ENCODE measurements at places on chromosomes 1 and 21.

DNA sequence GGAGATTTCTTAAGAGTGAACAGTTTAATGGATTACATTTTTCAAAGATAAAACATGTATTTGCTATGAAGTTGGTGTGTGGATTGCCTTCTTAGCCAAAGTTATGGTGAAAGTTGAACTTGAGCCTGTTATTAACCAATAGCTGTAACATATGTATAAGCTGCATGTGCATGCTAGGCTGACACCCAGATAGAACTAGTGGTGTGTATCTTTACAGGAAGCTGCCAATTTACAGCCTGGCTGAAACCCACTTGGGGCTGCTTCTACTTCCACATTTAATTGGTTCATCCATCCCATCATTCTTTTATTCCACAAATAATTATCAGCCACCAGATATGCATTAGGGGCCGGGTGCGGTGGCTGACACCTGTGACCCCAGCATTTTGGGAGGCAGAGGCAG is 3.3 kb downstream of the PLA2G5 start:
- no peak for DNase-seq

DNA sequence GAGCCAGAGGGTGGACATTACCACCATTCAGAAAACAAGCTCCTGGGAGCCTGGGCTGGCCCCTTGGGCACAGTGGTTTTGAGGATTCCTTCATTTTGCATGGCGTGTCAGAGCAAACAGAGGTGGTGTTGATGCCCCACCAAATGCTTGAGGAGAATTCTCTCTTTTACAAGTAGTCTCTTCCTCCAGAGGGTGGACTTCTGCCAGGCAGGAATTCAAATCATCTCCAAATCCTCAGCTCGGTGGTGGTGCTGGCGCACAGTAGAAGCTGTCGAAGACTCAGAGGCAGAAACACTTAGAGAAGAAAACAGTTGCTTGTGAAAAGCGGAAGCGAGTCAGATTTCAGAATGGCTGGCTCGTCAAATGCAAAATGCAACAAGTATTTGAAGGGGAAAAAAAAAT is 3.4 kb upstream of the CHI3L1 start:
- DNase-seq, result no peak

DNA sequence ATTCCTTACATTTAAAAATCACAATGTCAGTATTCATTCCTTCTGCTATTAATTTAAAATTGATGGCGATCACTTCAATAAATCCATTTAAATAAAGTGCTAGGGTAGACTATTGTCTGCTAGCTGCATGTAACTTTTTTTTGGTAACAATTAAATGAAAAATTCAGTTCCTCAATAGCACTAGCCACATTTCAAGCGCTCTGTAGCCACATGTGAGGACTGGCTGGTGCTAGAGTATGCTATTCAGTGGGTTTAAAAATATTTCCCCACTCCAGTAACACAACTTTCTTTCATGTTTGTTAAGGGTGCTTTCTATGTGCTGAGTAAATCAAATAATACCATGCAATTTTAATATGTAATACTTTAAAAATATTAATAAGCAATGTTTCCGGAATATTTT is 108.2 kb downstream of the LTN1 start:
- DNase-seq, result no peak

GRCh38 chr1:77313491-77313890 is 31.7 kb downstream of the AK5 start:
- DNase-seq, result no peak

- no peak for DNase-seq
Observed at GRCh38 chr1:112431038-112431437, 35.0 kb downstream of the CTTNBP2NL start.

GRCh38 chr1:22447621-22448111 is 4.0 kb upstream of the ZBTB40 start:
- no peak for DNase-seq

- DNase-seq, result no peak
Observed at GRCh38 chr1:198638894-198639635, at the start of gene PTPRC. Gene PTPRC, plus strand, starts transcription at chr1:198639040. Its CDS starts 229 bp downstream, at chr1:198639269.

DNA sequence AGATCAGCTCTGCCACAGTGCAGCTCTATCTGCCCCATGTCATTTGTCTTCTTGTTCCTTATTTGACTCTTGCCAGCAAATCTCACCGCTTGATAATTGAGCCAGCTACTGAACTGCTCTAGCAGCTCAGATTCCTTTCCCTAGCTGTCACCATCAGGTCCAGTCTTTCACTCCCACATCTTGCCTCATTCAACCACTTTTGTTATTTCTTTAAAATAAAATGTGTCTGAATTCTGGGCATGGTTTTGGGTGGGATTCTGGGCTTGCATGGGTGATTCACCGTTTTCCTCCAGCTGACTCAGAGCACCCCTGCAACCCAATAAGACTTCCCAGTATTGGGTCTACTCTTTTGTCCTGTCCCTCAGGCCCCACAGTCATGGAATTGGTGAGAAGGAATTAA is 215.7 kb downstream of the DSCAM start:
- DNase-seq, result no peak

DNA sequence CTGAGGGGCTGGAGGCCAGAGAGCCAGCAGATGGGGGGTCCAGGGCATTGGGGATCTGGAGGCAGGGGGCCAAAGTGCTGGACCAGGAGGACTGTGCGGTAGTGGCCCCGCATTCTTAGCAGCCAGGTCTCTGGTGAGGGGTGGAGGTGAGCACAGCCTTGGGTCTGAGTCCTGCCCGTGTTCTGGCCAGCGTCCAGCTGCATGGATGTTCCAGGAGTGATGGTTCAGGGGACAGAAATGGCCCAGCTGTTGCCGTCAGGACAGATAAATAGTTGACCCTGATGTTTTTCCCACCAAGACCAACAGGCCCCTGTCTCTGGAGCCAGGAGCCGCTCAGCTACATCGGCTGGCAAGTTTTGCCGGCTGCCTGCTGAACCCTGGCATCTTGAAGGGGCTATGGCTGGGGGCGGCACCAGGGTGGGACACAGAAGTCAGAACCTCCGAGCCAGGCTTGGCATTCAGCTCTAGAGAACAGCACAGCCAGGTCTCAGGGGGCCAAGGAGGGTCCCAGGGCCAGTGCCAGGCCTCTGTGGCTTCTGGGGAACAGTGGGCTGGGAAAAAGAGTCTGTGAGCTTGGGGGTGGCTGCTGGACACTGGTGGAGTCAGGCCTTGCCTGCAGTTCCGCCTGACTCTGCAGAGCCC is 19.4 kb upstream of the TTC34 start:
- peak; percentile 9 for DNase-seq

DNA sequence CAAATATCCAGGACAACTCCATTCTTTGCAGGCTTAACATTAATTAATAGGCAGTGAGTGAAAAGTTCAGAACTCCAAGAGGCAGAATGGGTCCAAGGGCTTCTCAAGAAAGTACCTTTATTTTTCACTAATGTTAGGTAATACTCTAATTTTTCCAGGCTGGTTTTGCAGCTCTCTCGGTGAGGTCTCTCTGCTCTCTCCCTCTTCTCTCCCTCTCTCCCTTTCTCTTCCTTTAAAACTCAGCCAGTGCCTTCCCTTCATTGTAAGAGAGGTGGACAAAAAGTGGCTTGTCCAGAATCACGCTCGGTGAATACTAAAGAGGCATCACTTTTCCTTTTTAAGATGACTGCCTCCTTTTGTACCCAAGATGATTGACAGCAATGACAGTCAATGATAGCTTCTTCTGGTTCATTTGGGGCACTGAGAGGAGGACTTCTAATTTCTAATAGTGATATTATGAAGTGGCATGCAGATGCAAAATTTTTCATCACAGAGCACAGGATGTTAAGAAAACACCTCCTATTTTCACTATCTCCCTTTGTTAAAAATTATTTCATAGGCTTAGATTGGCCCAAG is 1.3 kb upstream of the CHI3L1 start:
- no peak for DNase-seq

- DNase-seq, result no peak
Observed at GRCh38 chr1:115655916-115656315, 14.1 kb downstream of the VANGL1 start.

DNA sequence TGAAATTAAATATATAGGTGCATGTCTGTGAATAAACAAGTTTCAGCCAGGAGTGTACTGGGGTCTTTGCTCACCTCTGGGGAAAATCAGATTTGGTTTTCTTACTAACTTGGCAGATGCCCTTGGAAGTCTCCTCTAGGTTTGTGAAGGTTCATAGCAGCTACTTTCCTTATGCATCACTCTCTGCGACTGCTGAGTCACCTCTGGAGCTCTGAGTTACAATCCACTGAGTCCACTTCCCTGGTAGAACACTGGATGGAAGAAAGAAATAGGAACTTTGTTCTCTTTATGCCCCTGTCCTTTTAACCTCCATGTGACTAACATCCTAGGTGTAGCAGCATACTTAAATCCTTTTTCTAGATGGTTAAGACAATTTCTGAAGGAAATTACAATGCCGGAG is 4.4 kb upstream of the FASLG start:
- DNase-seq, result no peak

GRCh38 chr1:23899070-23899469 is 14.1 kb downstream of the CNR2 start:
- no peak for DNase-seq

DNA sequence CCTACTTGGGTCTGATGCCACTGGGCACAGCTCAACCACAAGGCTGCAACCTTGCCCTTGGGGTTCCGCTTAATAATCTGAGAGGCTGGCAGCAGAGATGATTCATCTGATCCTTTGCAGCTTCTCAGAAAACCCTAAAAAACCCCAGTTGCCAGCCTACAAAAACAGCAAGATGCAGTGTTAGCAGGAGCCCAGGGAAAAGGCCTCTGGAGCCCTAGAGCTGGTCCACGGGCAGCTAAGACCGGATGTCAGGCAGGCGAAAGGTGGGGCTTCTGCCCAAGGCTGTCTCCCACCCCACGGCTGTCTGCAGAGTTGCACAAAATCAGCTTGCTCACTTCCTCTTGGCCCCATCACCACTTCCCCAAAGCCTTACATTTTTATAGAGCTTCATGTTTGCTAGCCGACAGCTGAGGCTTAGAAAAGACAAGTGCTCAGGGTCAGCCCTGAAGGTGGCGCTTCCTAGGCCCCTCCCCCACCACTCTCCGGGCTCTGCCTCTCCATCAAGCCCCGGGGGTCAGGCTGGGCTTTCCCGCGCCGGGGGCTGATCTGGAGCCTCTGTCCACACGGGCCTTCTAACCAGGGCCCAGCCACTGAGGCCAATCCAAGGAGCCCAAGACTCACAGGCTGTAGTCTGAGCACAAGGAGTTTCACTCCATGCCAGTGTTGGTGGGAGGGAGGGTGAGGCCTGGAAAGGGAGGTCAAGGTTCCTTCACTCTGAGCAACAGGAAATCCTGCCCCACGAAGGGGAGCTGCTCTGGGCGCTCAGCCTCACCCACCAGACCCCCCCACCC is 4.2 kb upstream of the ADORA3 start:
- peak; percentile 80 for DNase-seq

DNA sequence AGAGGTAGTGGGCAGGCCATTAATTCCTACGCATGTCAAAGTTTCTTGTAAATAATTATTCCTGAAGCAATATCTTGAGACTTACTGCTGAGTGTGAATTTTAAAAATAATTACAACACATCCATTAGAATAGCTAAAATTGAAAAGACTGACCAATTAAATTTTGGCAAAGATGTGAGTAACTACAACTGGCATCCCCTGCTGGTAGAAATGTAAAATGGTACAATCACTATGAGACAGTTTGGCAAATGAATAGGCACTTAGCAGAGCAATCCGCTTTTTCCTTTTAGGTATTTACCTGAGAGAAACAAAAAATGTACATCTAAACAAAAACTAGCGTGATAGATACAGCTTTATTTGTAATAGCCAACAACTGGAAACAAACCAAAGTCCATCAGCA is 798.9 kb downstream of the BRINP3 start:
- no peak for DNase-seq

DNA sequence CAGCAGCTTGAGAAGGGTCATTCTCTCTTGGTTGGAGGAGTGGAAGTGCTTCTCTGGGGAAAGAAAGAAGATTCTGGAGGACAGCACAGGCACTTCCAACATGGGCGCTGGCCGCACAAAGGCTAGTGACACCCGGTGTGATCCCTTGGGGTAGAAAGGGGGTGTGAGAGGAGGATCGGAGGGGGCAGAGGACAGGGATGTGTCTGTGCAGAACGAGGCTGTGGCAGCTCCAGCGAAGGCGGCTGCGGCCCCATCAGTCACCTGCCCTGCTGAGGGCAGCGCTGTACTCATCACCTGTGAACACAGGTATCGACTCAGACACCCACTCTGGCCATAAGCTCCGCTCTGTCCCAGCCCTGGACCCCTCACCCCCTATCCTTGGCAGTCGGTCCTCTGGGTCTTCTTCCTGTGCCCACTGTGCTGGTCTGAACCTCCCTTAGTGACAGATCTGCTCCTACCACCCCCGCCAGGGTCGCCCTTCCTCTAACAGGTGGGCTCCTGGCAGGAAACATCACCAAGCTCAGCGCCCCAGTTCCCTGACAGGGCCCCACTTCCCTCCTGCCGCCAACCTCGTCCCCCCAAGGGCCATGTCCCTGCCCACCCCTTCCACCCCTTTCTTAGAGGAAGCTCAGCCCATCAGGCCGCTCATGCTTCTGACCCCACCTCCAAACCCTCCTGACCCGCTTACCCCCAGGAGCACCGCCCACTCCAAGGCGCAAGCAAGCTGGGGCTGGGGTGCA is 20.1 kb downstream of the TP73 start:
- peak; percentile 16 for DNase-seq

DNA sequence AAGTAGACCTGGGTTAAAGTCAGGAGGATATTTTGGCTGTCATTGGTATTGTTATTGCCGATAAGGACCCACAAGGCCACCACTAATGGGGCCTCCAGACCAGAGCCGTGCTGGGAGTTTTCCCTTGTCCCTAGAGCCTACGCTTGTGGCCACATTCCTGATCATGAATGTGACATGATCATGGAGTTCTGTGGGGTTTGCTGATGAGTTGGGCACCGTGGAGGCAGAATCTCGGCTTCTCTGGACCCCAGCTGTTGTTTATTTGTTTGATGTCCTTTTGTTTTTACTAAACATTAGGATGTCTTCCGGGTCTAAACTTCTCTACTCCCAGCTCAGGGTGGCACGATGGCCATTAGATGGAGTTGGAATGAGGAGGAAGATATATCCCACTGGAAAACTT is 74.9 kb upstream of the TMPRSS2 start:
- DNase-seq, result no peak

DNA sequence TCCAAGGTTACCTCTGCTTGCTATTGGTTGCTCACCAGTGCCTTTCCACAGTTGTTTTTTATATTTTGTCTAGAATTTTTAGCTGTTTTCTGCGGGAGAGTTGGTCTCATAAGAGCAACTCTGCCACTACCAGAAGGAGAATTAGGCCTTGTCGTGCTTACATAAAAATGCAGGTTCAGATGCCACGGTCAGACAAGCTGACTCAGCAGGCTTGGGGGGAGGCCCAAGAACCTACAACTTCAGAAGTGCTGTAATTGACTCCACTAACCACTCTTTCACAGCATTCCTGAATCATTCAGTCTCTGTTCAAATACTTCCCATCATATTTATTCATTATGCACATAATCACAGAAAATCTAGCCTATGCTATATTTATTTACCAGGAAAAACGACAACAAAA is 23.1 kb upstream of the YRDC start:
- no peak for DNase-seq

GRCh38 chr1:75559136-75559535 is 51.8 kb downstream of the SLC44A5 start:
- no peak for DNase-seq

All from left cardiac atrium (tissue), 4 donors.